ENCODE measurements at places on chromosomes 3 and 15.

DNA sequence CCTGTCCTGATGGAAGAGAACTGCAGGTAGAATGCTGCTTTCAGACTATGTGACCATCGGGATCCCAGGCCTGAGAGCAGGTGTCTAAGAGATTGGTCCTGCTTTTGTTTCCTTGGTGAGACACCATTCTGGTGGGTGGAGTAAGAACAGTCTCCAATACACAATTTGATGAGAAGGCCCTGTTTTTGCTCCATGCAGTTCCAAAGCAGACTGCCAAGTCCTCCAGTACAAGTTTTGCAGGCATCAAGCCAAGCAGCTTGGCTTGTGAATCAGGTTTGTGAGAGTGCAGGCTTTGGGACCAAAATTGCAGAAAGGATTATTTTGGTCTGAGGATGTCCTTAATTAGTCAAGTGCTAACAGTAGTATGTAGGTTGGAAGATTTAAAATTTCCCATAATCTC is 381.6 kb downstream of the FOXP1 start:
- DNase-seq = no peak

GRCh38 chr3:176403531-176403930 is 793.8 kb downstream of the TBL1XR1 start:
- no peak for DNase-seq

- no peak for DNase-seq
These were observed 39.8 kb upstream of the FGF7 start for GRCh38 chr15:49383266-49383665.

DNA sequence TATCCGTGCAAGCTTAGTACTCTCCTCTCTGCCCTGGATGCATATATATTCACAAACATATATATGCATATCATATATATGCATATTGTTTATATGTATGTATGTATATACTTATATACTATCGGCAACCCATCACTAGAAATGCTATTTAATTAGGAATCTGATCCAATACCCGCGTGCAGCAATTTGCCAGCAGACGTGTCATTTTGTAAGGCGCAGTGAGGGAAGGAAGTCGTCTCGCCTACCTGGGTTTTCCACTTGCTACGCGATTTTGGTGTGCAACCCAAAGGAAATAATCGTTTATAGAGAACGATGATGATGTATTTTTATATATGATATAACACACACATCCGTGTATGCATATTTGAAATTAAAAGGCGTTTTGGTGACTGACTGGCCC is 5.6 kb upstream of the FEZF2 start:
- no peak for DNase-seq

GRCh38 chr3:52892625-52893311 is 4.6 kb downstream of the STIMATE start:
- no peak for DNase-seq

GRCh38 chr15:76433798-76434400 is 97.3 kb downstream of the ISL2 start:
- DNase-seq = no peak

DNA sequence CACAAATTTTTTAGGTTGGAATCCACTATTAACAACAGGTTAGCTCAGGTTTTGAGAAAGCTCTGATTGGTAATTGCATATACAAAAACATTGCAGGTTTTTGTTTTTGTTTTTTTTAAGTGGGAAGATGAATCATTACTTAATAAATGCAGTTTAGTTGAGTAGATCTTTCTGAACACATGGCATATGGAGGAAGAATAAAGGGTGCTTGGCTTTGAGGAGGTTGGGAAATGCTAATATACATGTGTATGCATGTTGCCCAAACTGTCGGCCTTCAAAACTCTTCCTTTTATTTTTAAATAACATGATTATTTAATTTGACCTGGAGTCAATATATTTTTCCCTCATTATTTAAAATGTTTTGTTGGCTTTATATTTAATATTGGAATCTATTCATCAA is 32.8 kb downstream of the ZBTB38 start:
- no peak for DNase-seq

GRCh38 chr3:150270883-150271590 is 137.1 kb upstream of the TSC22D2 start:
- DNase-seq = no peak
